ENCODE measurements at places on chromosomes 16 and 17.
A peak's percentile ranks its signal among the peaks of the same experiment; 100 is the strongest.

DNA sequence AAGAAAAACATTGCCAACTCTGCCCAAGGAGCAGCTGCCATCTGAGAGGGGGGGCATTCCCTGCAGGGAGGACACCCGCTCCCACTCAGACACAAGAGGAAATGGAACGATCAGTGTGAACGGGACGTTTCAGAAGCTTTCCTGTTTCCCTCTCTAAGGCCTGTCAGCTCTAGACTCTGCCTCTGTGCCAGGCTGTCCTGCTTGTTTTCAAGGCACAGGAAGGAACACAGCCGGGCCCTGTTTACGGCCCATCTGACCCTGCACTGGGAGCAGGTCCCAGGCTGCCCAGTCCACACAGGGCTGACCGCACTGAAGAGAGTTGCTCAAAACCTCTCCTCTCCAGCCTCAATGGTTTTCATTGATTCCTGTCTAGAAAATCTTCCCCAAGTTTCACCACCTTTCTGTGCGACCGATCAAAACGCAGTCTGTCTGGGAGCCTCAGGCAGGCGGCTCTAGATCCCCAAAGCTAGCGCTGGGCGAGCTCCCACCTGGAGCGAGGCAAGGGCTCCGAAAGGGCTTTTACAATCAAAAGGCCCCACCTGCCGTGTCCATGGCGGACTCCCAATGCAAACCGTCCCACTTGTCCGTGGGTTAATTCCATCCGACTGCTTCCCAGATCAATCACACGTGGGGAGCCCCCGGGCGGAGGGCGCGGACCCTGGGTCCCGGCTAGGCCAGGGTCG is 1.5 kb downstream of the PIEZO1 start:
- no peak for DNase-seq

- no peak for DNase-seq
Observed at GRCh38 chr16:25141648-25142047, 30.1 kb downstream of the LCMT1 start.

DNA sequence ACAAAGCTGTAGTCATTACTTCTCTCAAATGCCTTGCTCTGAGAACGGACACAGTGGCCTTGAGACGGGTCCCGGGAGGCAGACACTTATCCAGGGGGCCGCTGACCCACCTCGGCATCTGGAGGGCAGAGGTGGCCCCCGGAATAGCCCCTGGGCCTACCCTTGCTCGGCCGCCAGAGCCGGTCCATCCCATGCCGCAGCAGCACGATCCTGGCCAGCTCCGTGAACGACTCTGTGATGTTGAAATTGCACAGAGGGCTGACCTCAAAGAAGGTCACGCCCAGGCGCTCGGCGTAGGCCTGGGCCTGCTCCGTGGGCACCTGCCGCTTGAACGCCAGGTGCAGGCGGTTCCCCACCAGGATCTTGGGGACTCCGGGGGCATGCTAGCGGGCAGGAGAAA is 10.1 kb upstream of the WDR45B start:
- no peak for DNase-seq

DNA sequence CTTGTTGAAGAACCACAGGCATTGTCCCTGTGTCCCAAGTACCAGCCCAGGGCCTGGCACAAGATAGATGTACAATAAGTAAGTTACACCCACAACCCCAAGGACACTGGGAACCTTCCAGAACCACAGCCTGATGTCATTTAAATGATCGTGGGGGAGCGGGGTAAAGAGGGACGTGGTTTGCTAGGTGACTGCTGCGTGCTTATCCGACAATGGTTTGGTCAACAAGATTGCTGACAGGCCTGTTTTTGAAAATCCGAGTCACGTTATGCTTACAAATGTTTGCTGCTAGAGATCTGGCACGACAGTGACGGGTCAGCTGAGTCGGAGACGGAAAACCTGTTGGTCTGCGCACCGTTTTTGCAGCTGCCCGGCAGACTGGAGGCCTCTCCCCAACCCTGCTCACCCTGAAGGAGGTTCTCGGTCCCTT is 22.8 kb downstream of the COTL1 start:
- no peak for DNase-seq

GRCh38 chr16:19431636-19432340 is 14.1 kb downstream of the TMC5 start:
- DNase-seq, result no peak

- DNase-seq, result no peak
Observed at GRCh38 chr16:15780805-15781204, 76.0 kb downstream of the MYH11 start.

- DNase-seq, result peak; percentile 44
Observed at GRCh38 chr17:7307686-7308624, 527 bp downstream of the EIF5A start.

DNA sequence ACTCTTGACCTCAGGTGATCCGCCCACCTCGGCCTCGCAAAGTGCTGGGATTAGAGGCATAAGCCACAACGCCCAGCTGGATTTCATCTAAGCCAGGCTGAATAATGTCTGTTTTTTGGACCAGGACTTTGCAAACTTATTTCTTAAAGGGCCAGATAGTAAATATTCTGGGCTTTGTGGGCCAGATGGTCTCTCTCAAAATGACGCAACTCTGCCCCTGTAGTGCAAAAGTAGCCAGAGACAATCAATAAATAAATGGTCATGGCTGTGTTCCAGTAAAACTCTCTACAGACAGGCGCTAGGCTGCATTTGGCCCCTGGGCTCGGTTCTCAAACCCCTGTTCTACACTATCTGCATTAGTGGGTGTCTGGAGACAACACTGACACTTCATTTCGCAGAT is 121.9 kb upstream of the CDH13 start:
- no peak for DNase-seq

DNA sequence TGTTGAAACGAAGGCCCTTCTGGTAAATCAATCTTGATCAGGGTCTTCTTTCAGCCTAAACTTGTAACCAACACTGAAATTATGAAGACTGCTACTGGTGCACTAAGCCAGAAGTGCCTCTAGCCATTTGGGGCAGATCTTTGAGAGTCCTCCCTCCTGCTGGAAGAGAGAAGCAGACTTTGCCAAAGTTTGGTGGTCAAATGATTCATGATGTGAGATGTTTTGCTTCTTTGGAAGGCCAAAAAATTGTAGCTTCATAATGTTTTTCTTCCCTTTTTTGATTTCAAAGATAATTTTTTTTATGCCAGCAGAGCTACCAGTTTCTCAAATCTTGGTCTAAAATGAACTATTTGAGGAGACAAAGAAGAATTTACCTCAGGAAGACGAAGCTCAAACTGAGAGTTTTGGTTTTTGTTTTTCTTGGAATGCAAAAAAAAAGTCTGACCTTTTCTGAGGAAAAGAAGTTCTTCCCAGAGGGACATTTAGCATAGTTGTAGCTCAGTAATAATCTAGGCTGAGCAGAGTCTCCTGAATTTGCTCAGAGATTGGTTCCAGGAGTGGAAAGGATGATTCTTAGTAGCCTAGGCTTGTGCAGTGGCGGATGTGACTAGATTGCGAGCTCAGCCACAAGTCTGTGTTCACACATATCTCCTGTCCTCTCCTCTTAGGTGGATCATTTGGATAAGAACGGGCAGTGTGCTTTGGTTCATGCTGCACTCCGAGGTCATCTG is 50.9 kb downstream of the CYB561 start:
- DNase-seq, result no peak

DNA sequence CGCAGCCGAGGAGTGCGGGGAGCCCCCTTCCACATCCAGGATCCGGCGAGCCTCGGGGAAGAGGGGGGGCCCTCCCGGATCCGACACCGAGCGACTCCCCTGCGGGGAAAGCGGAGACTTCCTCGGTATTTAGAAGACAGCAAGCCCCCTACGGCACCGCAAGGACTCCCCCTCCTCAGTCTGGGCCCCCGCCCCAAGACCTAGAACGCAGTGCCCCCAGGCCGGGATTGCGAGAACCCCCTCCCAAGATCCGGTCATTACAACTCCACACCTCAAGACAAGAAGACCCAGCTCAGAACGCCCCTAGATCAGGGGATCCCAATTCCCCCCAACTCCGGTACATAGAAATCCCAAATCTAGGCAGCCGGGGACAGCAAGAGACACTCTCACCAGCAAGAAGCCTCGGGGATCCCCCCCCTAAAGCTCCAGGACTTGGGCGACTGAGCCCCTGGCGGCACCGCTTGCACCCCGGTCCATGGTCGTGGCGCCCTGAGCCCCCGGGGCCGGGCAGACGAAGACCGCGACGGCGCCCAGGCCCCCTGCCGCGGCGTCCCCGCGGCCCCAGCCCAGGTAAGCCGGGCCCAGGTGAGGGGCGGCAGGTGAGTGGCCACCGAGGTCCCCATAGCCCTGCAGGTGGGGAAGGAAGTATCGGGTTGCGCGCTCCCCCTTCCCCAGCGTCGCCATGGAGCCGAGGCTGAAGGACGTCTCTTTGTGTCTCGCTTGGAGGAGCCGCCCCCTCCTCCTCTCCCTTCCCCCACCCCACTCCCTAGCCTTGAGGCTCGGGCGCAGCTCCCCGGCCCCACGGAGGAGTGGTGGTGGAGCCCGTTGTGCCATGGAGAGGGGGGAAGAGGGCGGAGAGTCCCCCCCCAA is 641 bp downstream of the SBK1 start:
- DNase-seq, result no peak

DNA sequence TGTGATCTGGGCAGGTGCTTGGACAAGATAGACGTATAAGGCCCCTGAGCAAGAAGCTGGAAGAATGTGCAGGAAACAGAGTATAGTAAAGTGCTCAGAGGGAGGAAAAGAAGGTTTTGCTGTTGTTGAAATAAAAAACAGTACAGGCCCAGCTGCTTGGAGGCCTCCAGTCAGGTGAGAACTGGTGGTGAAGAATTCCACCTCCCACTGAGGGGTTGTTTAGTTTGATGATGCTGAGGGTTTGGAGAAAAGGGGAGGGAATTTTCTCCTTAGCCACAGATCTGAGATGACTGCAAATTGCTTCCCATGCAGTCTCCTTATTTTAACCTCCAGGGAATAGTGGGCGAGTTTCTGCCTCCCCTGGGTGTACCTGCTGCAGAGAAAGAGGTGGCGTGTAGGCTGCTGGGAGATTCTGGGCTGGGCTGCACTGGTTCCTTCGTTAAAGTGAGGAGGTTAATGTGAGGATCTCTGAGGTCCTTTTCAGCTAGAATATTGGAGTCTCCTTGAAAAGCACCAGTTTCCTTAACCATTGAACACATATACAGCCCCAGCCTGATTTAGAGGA is 25.8 kb downstream of the SMPD3 start:
- DNase-seq, result no peak

GRCh38 chr16:56029026-56029425 is 153.9 kb upstream of the CES5A start:
- no peak for DNase-seq

DNA sequence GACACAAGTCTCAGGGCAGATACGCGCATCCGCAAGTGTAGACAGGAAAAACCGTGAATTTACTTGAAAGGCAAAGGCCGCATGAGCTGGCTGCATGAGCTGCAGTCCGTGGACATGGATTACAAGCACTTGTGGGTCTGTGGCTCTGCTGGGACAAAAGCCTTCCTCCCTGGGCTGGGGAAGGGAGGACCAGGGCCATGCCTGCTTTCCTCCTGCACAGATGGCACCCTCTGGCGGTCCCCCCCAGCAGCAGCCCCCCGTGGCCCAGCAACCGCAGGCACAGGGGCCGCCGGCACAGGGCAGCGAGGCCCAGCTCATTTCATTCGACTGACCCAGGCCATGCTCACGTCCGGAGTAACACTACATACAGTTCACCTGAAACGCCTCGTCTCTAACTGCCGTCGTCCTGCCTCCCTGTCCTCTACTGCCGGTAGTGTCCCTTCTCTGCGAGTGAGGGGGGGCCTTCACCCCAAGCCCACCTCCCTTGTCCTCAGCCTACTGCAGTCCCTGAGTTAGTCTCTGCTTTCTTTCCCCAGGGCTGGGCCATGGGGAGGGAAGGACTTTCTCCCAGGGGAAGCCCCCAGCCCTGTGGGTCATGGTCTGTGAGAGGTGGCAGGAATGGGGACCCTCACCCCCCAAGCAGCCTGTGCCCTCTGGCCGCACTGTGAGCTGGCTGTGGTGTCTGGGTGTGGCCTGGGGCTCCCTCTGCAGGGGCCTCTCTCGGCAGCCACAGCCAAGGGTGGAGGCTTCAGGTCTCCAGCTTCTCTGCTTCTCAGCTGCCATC is 1.7 kb upstream of the MRPL12 start:
- peak; percentile 64 for DNase-seq

DNA sequence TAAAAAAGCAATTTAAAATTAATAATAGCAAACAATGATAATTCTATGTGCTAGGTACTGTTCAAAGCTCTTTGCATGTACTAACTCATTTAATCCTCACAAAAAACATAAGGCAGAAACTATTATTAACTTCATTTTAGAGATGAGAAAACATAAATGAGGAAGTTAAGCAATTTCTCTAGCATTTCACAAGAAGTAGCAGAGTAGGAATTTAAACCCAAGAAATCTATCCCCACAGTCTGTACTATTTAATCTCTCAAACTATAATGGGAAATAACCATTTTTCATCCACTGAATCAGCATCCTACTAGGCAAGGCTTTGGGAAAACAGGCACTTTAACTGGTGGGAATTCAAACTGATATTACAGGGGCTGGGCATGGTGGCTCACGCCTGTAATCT is 42.2 kb upstream of the INTS2 start:
- no peak for DNase-seq

DNA sequence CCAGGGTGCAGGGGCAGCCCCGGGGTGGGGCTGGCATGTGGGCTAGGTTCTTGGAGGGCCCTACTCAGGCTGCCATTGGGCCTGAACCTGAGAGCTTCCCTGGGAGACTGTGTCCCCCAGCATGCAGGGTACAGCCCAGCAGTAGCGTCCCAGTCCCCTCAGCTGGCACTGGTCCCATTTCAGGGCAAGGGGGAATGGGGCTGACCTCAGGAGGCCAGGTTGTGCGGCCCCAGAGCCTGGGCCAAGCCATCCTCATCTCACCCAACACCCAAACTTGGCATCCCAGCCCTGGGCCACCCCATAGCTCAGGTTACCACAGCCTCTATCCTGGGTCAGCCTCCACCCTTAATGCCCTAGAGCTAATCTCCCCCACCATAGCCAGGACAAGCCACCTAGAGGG is 6.3 kb downstream of the PLXDC1 start:
- DNase-seq, result no peak

- no peak for DNase-seq
Observed at GRCh38 chr16:82832821-82833220, 206.1 kb downstream of the CDH13 start.

DNA sequence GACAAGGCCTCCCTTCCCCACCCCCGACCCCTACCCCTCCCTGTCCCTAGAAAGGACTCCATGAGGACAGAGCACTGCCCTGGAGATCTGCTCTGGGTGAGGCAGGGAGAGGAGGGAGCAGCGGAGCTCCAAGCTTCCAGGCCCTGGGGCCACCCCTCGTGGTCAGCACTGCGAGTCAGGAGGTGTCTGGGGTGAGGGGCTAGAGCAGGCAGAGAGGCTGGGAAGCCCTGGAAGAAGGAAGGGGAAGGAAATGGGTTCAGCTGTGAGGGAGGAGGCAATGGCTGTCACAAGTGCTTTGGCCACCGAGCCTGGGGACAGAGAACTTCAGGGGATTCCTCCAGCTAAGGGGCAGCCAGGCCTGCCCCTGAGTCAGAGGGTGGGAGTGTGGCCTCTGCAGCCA is 28.2 kb upstream of the DNAI2 start:
- no peak for DNase-seq

GRCh38 chr16:41439-42068 is 11.9 kb downstream of the POLR3K start:
- no peak for DNase-seq

GRCh38 chr17:32009262-32009542 is 2.0 kb downstream of the LRRC37B start:
- DNase-seq, result no peak

GRCh38 chr16:51682905-51683304 is 531.8 kb upstream of the SALL1 start:
- DNase-seq, result no peak

- DNase-seq, result peak; percentile 92
Observed at GRCh38 chr16:85309656-85310587, 197.7 kb upstream of the CIBAR2 start.
